ENCODE measurements at places on chromosomes 7 and 10.

GRCh38 chr10:120835603-120836002, 15.6 kb upstream of the WDR11 start:
- DNase-seq, result no peak

GRCh38 chr7:121837462-121837861, 35.5 kb upstream of the PTPRZ1 start:
- no peak for DNase-seq

DNA sequence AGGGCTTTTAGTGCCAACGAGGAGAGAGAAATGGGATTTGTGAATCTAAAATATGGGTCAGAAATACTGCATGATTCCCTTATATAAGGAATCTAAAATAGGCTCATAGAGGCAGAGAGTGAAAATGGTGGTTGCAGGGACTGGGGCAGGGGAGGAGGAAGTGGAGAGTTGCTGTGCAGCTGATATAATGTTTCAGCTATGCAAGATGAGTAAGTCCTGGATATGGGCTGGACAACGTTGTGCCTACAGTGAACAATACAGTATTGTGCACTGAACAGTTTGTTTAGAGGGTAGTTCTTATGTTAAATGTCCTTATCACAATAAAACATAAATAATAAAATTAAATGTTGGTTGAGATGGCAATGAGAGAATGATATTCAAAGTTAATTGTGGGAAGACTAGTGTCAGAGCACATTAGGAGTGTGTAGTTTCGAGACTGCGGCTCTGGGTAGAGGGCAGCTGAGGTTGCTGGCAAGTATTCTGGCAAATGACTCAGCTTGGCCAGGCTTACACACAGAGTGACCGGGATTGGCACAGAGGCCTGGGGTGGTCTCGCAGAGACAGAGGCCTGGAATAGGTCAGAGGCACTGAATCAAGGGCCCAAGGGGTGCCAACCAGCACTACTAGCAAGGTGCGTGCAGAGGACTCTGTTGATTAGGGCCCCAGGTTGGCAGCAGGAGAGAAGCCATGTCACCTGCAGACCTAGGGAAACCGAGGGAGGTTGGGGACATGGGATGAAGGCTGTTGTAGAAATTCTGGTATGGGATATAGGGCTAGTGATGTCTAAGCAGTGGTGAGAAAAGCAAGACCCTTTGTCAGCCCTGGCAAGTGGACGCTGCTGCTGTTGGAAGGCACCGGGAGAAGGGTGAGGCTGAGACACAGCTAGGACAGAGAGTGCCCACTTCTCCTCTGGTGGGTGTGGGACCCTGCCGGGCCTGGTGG, 2.8 kb upstream of the DEPP1 start:
- DNase-seq, result no peak

GRCh38 chr10:35127289-35127891, 744 bp downstream of the CREM start:
- peak; percentile 35 for DNase-seq

DNA sequence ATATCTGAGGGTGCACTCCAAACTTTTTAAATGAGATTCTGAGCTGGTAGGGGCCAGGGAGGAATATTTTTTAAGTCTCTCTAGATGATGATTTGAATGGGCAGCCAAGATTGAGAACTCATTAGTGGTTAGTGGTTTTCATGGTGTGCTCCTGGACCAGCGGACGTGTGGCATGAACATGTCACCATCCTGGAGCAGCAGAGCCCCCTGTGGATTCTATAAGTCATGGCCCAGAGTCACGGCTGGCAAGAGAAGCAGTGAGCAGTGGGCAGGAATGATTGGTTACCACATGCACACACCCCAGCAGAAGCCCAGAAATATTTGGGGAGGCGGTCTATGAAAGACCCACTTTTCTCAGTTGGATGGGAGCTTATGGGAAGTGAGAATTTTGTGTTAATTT, 21.2 kb upstream of the UCN3 start:
- peak; percentile 5 for DNase-seq

- DNase-seq, result no peak
These were observed 386.7 kb downstream of the CALN1 start for GRCh38 chr7:72025381-72025960.

- DNase-seq, result no peak
These were observed 82.3 kb downstream of the KMT2E start for GRCh38 chr7:105096306-105096705.

- no peak for DNase-seq
These were observed 130.9 kb downstream of the CACNA2D1 start for GRCh38 chr7:82312646-82313045.

DNA sequence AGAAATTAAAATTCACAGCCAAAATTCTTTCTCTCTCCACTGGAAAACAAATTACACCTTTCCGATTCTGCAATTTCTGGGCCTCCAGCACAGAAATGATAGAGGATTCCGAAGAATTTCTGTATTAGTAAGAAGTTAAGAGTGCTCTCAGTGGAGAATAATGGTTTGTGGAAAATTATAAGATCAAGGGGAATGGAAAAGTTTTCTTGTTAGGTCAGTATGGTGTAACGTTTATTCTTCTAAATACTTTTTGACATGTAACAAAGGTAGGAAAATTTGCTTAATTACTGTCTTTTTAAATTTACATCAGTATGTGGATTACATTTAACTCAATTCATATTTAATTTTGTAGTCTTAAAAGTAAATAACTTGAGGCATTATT, 288.3 kb upstream of the NFE2L3 start:
- DNase-seq, result no peak

GRCh38 chr7:43309706-43310022, 197.2 kb downstream of the HECW1 start:
- DNase-seq, result no peak

GRCh38 chr7:129990403-129991192, 37.8 kb upstream of the UBE2H start:
- no peak for DNase-seq

DNA sequence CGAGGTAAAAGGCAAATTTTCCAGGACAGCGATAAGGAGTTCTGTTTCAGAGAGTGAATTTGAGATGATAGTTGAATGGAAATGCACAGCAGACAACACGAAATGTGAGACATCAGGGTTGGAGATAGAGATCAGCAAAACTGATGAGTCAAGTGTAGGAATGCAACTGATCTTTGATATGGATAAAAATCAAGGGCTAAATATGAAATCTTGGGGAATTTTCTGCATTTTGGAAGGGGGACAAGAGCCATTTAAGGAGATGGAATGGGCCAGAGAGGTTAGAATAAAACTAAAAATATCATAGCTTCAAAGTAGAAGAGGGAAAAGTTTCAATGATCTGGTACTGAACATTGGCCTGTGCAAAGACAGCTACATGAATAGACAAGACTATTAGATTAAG, 11.5 kb downstream of the CISD1 start:
- no peak for DNase-seq

GRCh38 chr7:71444130-71444529, 312.2 kb downstream of the GALNT17 start:
- no peak for DNase-seq

- no peak for DNase-seq
These were observed 203.0 kb upstream of the MEOX2 start for GRCh38 chr7:15889507-15889906.

- no peak for DNase-seq
These were observed 197.1 kb downstream of the DOCK4 start for GRCh38 chr7:112009081-112009480.

- no peak for DNase-seq
These were observed 41.0 kb upstream of the CDK1 start for GRCh38 chr10:60737242-60737641.

GRCh38 chr10:48514255-48514654, 90.6 kb downstream of the ARHGAP22 start:
- DNase-seq, result no peak

DNA sequence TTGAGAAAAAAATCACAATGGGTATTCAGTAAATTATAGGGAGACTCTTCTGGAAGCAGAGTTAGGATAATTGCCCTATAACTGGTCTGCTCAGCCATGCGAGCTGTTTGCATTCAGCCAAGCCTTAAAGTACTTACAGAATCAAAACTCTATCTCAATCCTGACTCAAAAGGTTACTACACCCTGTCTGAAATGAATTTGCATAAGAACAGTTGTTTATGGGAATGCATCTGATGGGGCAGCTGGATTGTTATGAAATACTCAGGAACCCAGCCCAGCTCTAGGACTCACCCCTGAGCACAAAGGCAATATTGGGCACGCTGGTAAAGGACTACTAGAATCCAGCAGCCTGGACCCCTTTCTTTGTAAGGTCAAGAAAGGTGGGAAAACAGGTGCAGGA, 38.8 kb downstream of the AKR1B15 start:
- DNase-seq, result no peak

GRCh38 chr7:48150086-48150485, 21.2 kb upstream of the ABCA13 start:
- DNase-seq, result no peak

DNA sequence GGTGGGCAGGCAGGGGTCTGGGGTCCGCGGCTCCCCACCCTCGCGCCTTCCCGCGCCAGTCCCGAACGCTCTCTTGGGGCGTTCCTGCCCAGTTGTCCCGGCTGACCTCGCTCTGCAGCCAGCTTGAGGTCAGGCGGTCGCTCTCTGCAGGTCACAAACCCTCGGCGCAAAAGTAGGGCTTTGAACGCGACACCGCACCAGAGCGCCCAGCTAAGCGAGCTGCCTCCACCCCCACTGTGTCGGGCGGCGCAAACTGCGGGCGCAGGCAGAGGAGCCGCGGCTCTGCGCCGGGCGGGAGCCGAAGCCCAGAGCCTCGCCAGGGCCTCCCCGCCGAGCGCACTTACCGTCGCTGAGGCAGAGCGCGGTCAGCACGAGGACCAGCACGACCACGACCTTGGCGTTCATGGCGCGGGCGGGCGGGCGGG, 284 bp downstream of the CXCL12 start:
- no peak for DNase-seq

GRCh38 chr10:89845541-89846280, 144.3 kb downstream of the KIF20B start:
- DNase-seq, result no peak

GRCh38 chr10:116744163-116744753, 1.9 kb upstream of the HSPA12A start:
- DNase-seq, result no peak

GRCh38 chr10:129494176-129494575, 27.1 kb downstream of the MGMT start:
- no peak for DNase-seq

GRCh38 chr10:61752111-61753011, 89.6 kb downstream of the CABCOCO1 start:
- no peak for DNase-seq

- no peak for DNase-seq
These were observed 94.8 kb downstream of the CHN2 start for GRCh38 chr7:29289156-29290021.

DNA sequence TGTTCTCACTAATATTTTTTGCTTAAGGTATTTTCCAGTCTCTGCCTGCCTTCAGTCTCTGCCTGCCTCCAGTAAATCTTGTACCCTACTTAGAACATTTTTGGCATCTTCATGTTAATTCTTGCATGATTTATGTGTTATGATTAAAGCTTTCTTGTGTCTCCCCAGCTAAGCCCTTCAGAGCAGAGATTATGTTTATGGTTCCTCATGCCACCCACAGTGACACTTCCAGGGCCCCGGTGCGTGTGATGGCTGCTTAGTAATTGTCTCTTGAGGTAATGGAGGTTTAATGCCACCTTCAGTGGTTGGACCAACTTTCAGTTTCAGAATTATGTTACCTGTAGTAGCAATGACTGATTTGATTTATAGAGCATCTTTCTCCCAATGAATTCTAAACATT, 70.6 kb upstream of the MET start:
- no peak for DNase-seq

Measured in stimulated activated CD4-positive, alpha-beta T cell treated with anti-CD3 and anti-CD28 coated beads, Interleukin-2, amount 100 ng/mL, for 4 hours (primary cell).